ENCODE measurements at places on chromosomes 1 and 21.

GRCh38 chr1:64323054-64323453 lies 119.6 kb downstream of the UBE2U start:
- DNase-seq: no peak

DNA sequence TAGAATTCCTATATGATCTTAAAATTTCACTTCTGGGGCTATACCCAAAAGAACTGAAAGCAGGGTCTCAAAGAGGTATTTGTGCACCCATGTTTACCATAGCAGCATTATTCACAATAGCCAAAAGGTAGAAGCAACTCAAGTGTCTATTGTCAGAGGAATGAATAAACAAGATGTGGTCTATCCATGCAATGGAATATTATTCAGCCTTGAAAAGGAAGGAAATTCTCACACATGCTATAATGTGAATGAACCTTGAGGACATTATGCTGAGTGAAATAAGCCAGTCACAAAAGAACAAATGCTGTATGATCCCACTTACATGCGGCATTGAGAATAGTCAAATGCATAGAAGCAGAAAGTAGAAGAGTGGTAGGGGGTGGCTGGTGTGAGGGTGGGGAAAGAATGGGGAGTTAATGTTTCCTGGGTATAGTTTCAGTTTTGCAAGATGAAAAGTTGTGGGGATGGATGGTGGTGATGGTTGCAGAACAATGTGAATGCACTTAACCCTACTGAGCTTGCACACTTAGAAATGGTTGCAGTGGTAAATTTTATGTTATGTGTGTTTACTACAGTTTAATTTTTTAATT lies 122.4 kb downstream of the TOMM20 start:
- peak; percentile 1 for DNase-seq

- DNase-seq: no peak
These were observed 13.2 kb downstream of the FCER1A start for GRCh38 chr1:159315381-159315780.

DNA sequence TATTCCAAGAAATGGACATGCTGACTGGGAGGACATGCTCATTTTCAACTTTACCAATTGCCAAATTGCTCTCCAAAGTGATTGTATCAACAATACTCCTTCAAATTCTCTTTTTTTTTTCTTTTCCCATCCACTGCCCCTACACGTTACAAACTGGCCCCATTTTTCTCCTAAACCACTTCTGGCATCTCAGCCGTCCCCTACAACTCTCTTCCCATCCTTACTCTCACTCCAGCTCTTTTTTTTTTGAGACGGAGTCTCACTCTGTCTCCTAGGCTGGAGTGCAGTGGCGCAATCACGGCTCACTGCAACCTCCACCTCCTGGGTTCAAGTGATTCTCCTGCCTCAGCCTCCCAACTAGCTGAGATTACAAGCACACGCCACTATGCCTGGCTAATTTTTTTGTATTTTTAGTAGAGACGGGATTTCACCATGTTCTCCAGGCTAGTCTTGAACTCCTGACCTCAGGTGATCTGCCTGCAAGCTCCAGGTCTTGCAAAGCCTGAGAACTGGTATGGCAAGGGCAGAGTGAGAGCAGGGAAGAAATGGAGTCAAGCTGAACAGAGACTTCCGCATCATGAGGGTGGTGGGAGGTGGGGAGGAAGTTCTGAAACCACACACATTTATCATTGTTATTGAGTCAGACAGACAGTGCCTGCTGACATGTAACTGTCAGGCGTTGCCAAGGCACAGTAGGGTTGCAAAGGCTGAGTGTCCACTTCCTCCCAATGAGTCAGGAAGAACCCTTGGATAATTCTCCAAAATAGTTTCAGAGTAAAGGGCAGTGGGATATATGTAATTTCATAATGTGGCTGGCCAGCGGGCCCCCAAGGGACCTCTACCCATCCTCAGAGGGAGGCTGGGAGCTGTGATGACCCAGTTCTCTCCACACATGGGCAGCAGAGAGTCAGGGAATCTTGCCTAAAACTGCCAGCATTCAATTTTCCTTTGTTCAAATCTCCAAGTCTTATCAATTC lies 17.4 kb downstream of the CELA3A start:
- DNase-seq: peak; percentile 81

- no peak for DNase-seq
These were observed 527 bp downstream of the MACO1 start for GRCh38 chr1:25430967-25431881.

GRCh38 chr1:8674912-8675311 lies 142.5 kb downstream of the RERE start:
- DNase-seq: no peak

GRCh38 chr1:43238085-43238484 lies 31.7 kb upstream of the TMEM125 start:
- peak; percentile 89 for DNase-seq

- DNase-seq: peak; percentile 41
These were observed 1.0 kb upstream of the PGLYRP4 start for GRCh38 chr1:153349363-153350320.

GRCh38 chr1:175600721-175601440 lies 142.5 kb downstream of the TNR start:
- no peak for DNase-seq

DNA sequence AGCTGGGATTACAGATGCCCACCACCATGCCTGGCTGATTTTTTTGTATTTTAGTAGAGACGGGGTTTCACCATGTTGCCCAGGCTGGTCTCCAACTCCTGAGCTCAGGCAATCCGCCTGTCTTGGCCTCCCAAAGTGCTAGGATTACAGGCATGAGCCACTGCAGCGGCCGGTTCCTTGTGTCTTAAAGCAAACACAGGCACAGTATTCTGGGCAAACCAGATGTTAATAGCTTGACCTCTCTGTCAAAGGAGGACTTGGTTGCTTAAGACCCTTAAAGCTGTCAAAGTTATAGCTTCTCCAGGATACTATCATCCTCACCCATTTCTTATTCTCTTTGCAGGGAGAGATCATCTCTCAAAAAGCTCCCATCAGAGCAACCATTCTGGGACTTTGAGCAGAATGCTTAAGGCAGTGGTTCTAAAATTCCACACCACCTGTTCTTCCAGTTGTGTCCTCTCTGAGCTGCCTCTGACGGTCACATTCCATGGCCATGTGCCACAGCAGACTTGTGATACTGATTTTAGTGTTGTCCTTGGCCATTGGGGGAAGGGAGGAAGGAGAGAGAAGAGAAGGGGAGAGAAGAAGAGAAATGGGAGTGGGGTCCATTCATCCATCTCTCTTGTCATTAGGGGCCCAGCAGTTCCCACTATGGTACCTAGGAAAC lies 81.8 kb downstream of the PBX1 start:
- no peak for DNase-seq

GRCh38 chr1:9901148-9902059 lies 8.7 kb downstream of the CTNNBIP1 start:
- no peak for DNase-seq

GRCh38 chr1:236836157-236836556 lies 41.1 kb downstream of the MTR start:
- no peak for DNase-seq
